Small intestine (tissue), 16 donors: ENCODE measurements at places on chromosomes 16 and 17. TPM values are rescaled to one million over a fixed set of nuclear protein-coding genes. Genes with fewer than 3 reads are reported as not detected.

DNA sequence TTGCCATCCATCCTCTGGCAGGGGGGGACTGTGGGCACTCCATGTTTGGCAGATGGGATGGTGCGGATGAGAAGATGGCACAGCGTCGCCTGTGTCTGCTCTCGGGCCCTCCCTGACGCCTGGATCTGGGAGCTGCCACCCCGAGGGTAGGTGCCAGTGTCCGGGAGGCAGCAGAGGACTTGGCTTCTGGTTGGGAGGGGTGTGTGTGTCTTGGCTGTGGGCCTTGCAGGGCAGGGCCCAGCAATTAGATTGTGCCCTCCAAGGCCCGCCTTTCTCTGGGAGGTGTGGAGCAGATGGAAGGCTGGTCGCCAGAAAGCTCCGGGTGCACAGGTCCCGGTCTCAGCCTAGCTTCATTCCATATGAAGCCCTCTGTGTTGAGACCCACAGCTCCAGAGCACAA is 1.4 kb downstream of the RAP1GAP2 start:
- no peaks in the 10 kb centered on the region for H3K27me3 ChIP-seq
- no peaks in the 10 kb centered on the region for H3K36me3 ChIP-seq
- H3K4me3 ChIP-seq = no peak overlapping the region
- no peak overlapping the region for H3K27ac ChIP-seq

GRCh38 chr16:85274924-85275323 is 162.7 kb upstream of the CIBAR2 start:
- peaks cover 52% of the 10 kb centered on the region for H3K36me3 ChIP-seq
- H3K27me3 ChIP-seq = no peaks in the 10 kb centered on the region
- no peak overlapping the region for H3K27ac ChIP-seq

Gene KRT27
- 0.03 TPM for polyA plus RNA-seq

Gene PYY
- polyA plus RNA-seq = 1.8 TPM

Gene TEKT5
- polyA plus RNA-seq = not detected

Gene GLIS2
- polyA plus RNA-seq = 0.22 TPM

GRCh38 chr16:64133366-64133765 is 988.5 kb downstream of the CDH11 start:
- no peaks in the 10 kb centered on the region for H3K36me3 ChIP-seq
- no peaks in the 10 kb centered on the region for H3K4me1 ChIP-seq
- H3K27ac ChIP-seq = no peak overlapping the region

Gene MMP15
- 52.1 TPM for polyA plus RNA-seq

Gene PRM3
- polyA plus RNA-seq = not detected

DNA sequence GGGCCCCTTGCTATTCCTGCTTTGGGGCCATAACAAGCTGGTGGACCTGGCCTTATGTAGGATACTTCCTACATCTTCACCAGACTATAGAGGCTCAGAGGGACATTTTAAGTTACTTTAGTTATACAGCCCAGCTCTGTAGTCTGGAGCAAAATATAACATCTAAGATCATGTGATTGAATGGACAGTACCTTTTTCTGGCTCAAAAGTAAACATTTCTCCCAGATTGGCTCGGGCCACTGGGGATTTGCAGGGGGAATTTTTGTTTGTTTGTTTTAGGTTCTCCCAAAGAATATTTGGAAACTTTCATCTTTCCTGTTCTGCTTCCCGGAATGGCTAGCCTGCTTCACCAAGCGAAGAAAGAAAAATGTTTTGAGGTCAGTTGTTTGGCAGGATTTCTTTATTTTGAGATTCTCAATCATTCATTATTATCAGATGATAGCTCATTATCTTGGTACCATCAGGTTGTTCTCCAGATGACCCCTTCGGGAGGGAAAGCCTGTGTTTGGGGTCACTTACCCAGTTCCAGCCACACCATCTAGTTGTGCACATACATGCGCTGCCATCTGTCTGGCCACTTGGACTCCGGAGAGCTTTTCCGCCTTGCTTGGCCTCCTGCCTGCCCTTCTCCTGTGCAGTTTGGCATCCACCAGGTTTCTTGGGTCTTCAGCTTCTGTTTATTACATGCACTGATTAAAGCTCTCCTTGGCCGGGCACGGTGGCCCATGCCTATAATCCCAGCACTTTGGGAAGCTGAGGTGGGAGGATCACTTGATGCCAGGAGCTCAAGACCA is 17.2 kb downstream of the IQCK start:
- H3K4me1 ChIP-seq = no peaks in the 10 kb centered on the region
- no peaks in the 10 kb centered on the region for H3K36me3 ChIP-seq
- H3K27me3 ChIP-seq = no peaks in the 10 kb centered on the region
- no peak overlapping the region for H3K4me3 ChIP-seq
- no peak overlapping the region for H3K27ac ChIP-seq
- no peak for DNase-seq

Gene ANKRD40
- polyA plus RNA-seq = 23.8 TPM

DNA sequence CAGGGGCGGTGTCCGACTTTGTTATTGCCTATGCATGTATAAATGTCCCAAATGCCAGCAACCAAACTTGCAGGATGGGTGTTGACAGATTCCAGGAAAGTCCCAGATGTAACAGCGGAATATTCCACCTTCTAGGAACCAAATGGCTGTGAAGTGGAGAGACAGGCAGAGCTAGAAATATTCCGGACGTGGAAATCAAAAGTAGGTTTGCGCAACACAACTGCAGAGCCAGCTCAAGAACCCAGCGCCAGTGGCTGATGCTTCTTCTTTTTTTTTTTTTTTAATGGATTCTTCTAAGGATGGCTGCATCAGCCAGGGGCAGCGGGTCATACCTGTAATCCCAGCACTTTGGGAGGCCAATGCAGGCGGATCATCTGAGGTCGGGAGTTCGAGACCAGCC is 601.7 kb downstream of the MAF start:
- H3K4me1 ChIP-seq = no peaks in the 10 kb centered on the region
- no peak for DNase-seq
- H3K4me3 ChIP-seq = no peak overlapping the region
- no peaks in the 10 kb centered on the region for H3K27me3 ChIP-seq
- no peak overlapping the region for H3K27ac ChIP-seq

DNA sequence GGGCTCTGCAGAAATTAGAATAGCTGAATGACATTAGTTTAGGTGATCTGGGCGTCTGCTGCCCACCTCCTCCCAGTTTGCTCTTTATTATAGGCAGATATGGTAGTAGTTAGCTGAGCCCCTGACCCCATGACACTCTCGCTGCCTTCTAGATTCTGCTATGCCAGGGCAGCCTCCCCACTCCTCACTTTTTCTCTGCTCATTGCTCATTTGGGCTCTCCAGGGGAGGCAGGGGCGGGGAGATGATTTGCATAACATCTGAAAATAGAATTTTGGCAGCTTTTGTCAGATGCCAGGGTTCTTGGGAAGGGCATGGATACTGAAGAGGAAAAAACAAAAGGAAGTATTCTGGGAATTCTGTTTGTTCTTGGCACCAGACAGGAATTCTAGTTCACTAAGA is 78.0 kb upstream of the GAS7 start:
- no peak for DNase-seq
- no peaks in the 10 kb centered on the region for H3K36me3 ChIP-seq
- H3K27ac ChIP-seq = no peak overlapping the region

DNA sequence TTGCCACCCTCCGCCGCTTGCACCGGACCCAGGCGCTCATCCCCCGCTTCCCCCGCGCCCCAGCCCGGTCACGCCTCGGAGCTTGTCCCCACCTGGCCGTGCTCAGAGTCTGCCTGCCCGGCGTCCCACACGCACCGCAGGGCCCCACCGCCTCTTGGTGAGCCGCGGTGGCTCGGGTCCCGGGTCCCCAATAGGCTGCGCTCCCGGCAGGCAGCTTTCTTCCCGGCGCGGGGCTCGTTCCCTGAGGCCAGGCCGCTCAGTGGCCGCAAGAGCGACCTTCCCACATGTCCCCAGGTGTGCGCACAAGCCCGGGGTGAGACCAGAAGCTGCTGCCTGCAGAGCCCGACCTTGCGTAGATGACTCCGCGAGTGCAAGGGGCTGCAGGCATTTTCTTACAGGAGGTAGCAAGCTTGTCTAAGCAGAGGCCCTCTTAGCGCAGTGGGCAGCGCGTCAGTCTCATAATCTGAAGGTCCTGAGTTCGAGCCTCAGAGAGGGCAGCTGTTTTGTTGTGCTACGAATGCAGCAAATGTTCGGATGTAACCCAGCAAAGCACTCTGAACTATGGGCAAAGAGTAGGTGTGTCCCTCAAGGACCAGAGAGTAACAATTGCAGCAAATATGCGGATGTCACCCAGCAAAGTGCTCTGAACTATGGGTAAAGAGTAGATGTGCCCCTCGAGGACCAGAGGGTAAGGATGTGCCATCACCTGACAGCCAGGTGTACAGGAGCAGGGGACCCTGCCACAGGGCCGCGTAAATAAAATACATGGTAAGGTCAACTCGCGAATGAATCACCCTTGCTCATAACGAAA is 15.6 kb downstream of the TLE7 start:
- H3K27ac ChIP-seq = no peak overlapping the region
- no peak overlapping the region for H3K4me3 ChIP-seq
- H3K36me3 ChIP-seq = no peaks in the 10 kb centered on the region
- no peak for DNase-seq
- peaks cover 3% of the 10 kb centered on the region for H3K27me3 ChIP-seq

GRCh38 chr16:89898201-89898967 is 20.3 kb upstream of the MC1R start:
- DNase-seq = no peak
- H3K36me3 ChIP-seq = peaks cover 85% of the 10 kb centered on the region
- H3K27ac ChIP-seq = no peak overlapping the region
- no peaks in the 10 kb centered on the region for H3K4me1 ChIP-seq

DNA sequence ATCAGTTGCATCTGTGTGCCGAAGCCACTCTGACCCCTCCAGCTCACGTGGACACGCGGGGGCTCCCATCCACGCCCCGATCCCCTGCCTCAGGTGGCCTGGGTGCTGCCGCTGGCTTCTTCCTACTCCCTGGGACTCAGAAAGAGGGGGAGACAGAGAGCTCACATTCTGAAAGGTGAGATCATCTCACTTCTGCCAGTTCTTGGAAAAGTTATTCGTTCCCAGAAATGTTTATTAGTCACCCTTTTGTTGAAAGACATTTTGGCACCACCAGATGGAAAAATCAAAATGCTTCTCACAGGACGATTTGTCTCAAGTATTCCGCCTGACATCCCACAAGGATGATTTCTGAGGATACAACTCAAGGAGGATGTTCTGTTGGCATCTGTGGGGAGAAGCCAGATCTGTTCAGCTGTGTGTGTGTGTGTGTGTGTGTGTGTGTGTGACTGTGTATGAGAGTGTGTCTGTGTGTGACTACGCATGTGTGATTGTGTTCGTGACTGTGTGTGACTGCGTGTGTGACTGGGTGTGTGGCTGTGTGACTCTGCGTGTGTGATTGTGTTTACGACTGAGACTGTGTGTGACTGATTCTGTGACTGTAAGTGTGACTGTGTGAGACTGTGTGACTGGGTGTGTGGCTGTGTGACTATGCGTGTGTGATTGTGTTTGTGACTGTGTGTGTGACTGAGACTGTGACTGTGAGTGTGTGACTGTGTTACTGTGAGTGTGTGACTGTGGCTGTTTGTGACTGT is 207.3 kb downstream of the NTN1 start:
- no peak overlapping the region for H3K27ac ChIP-seq
- no peak overlapping the region for H3K4me3 ChIP-seq
- H3K27me3 ChIP-seq = no peaks in the 10 kb centered on the region
- H3K36me3 ChIP-seq = no peaks in the 10 kb centered on the region
- no peak for DNase-seq

Gene CRYM
- 5.0 TPM for polyA plus RNA-seq

GRCh38 chr16:22109258-22109898 is 17.0 kb downstream of the VWA3A start:
- H3K27ac ChIP-seq = no peak overlapping the region
- H3K4me1 ChIP-seq = no peaks in the 10 kb centered on the region
- no peaks in the 10 kb centered on the region for H3K27me3 ChIP-seq
- no peak overlapping the region for H3K4me3 ChIP-seq
- DNase-seq = no peak

GRCh38 chr16:27366687-27367460 is 35.1 kb upstream of the IL21R start:
- no peak for DNase-seq
- H3K36me3 ChIP-seq = no peaks in the 10 kb centered on the region
- no peak overlapping the region for H3K27ac ChIP-seq
- H3K4me1 ChIP-seq = peaks cover 7% of the 10 kb centered on the region

Gene SLC2A4
- 1.9 TPM for polyA plus RNA-seq
